ENCODE measurements at places on chromosomes 4 and X. TPM values are rescaled to one million over a fixed set of nuclear protein-coding genes. Genes with fewer than 3 reads are reported as not detected.

- ATAC-seq: no peak
Measured at GRCh38 chr4:39636531-39637184, 2.0 kb downstream of the SMIM14 start.

The ELOVL6 gene
- 39.6 TPM for total RNA-seq

DNA sequence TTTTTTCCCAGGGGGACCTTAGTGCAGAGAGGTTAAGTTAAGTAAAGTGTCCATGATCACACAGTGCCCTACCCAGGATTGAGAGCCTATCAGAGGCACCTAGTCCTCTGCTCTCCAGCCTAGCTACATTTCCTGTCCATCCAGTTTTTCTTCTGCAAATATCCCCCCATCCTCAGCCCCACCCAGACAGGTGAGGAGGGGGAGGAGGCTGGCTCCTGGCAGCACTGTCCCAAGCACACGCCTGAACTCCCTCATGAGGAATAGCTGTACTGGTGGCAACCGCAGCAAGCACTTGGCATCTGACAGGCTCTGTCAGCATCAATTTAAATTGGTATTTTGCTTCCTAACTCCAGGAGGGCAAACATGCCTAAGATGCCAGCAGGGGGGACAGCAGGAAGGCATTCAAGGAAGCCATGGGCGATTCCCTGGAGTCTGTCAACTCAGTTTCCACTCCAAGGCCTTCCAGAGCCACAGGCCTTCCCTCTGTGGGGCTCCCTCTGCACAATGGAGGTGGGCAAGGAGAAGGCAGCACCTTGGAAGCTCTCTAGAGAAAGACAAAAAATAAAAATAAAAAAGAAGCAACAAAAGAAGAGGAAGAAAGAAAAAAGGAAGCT lies 6.4 kb upstream of the FRMPD3 start:
- ATAC-seq: no peak

DNA sequence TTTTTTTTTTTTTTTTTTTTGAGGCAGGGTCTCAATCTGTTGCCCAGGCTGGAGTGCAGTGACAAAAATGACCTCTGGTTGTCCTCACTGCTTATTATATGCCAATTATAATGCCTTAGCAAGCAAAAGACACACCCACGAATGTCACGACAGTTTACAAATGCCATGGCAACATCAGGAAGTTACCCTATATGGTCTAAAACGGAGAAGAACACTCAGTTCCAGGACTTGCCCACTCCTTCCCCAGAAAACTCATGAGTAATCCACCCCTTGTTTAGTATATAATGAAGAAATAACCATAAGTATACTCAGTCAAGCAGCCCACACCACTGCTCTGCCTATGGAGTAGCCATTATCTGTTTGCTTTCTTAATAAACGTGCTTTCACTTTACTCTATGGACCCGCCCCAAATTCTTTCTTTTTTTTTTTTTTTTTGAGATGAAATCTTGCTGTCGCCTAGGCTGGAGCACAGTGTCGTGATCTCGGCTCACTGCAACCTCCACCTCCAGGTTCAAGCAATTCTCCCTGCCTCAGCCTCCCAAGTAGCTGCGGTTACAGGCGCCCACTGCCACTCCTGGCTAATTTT lies 106.2 kb downstream of the SMIM20 start:
- ATAC-seq: peak; percentile 16

- ATAC-seq: no peak
Measured at GRCh38 chr4:76305033-76305687, 1.4 kb upstream of the STBD1 start.

GRCh38 chr4:85697854-85698253 lies 222.9 kb downstream of the ARHGAP24 start:
- ATAC-seq: no peak

GRCh38 chr4:52235552-52236201 lies 184.6 kb downstream of the SPATA18 start:
- ATAC-seq: no peak

DNA sequence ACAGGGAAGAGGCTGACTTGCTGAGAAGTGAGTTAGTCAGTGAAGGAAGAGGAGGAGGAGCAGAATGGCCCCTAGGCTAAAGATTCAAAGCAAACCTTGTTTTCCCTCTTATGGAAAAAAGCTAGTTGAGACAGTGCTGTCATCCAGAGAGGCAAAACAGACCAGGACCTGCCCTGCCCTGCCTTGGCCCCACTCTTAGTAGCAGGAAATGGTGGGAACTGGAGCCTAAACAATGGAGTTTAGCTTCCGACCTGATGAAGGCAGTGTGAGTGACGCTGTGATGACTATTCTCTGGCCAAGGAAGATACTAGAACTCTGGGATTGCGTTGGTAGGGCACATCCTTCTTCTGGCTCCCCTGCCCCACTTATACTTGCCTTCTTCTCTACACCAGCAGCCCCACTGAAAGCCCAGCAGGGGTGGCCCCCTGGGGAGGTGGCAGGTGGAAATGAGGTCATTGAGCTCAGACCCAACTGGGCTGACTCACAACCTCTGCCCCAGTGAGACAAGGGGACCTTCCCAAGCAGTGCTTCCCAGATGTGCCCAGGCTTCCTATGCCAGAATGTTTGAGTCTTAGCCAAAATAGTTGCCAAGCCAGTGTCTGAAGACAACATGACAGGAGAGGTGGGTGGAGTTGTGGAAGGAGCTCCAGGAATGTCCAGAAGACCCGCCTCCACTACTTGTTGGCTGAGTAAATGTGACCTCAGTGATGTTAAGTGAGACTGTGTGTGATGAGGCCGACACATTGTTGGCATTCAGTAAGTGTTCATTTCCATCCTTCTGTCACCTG lies 38.8 kb downstream of the MSN start:
- ATAC-seq: peak; percentile 15

- ATAC-seq: no peak
Measured at GRCh38 chr4:31374256-31374960, 654.2 kb downstream of the PCDH7 start.

- ATAC-seq: no peak
Measured at GRCh38 chr4:20019310-20020015, 232.2 kb upstream of the SLIT2 start.

The APBB2 gene
- total RNA-seq: 56.2 TPM

The SPON2 gene
- 2.9 TPM for total RNA-seq

The ODAM gene
- not detected for total RNA-seq

The NAP1L3 gene
- 50.6 TPM for total RNA-seq

The POU3F4 gene
- total RNA-seq: 6.7 TPM

- peak; percentile 14 for ATAC-seq
Measured at GRCh38 chr4:139014371-139015268, 961 bp upstream of the NOCT start.

GRCh38 chr4:71133491-71133890 lies 140.0 kb downstream of the DCK start:
- ATAC-seq: no peak

DNA sequence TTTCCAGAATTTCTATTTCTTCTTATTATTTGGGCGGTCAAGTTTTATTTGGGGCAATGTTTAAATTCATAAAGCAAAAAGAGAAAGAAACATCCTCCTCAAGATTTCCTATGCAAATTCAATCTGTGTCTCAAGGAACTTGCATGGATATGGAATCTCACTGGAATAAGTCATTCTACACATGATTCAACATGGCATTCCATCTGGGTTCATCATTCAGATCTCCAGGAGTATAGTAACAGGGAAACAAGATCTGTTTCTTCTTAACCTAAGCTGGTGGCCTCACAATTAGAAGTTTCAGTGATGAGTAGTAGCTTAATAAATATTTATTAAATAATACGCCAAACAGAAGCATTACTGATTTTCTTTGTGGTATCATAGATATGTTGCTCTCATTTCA lies 19.8 kb downstream of the KLHL34 start:
- ATAC-seq: no peak

DNA sequence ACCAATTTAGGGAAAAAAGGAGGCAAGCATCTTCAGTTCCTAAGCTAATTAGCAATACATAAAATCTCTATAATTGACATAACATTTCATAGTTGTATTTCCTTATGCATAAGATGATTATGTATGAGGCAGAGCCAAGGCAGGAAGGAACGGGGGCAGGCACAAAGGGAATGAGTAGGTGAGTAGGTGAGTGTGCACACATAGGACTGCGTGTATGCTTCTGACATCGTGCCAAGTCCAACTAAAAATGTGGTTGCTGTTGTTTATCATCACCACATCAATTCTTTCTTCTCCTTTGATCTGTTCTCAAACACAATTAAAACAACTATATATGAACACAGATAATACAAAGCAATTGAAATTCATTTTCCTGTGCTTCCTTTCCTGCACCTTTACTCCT lies 131.2 kb downstream of the UNC5C start:
- no peak for ATAC-seq

The CHRDL1 gene
- total RNA-seq: not detected

- no peak for ATAC-seq
Measured at GRCh38 chr4:122636697-122637096, 15.8 kb upstream of the IL21 start.

GRCh38 chr4:151835467-151835866 lies 74.7 kb upstream of the GATB start:
- peak; percentile 37 for ATAC-seq

DNA sequence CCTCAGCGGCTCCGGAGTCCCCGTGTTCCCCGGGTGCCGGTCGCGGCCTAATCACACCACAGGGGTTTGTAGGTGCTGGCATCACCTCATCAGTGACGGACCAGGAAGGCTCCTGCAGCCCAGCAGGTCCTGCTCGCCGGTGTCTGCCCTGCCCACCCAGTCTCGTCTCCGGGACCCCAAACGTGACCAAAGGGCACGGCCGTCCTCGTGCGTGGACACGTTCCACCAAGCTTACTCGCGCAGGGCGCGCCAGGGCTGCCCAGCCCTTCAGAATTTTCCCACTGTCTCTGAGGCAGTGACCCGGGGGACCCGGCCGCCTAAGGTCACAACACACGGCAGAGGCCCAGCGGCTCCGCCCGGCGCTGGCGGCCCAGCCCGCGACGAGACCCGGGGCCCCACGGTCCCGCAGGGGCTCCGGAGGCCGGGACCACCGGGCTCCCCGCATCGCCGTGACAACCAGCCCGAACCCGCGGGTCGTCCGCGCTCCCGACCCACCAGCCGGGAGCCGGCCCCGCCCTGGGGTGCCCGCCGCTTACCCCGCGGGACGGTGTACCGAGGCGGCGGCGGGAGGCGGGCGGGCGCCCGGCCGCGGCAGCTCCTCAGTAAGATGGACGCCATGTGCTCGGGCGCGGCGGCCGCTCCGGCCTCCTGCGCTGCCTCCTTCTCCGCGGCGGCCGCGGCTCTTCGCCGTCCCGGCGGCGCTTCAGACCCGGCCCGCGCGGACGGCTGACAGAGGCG lies 454 bp downstream of the LETM1 start:
- ATAC-seq: no peak

The VCX gene
- total RNA-seq: not detected

DNA sequence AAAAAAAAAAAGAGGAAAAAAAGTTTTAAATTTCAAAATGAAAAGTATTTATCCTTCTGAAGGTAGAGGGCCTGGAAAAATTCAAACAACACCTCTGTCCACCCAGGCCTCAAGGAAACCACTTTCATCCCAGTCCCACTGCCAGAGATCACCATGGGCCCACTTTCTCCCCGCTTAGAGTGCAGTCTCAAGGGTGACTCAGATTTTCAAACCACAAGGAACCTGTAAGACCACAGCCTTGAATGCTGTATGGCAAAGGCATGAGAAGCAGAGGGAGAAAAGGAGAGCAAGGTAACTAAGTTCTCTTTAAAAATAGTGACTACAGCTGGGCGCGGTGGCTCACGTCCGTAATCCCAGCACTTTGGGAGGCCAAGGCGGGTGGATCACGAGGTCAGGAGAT lies 87.9 kb upstream of the PACRGL start:
- ATAC-seq: no peak

- peak; percentile 31 for ATAC-seq
Measured at GRCh38 chr4:161762796-161763195, 401.0 kb downstream of the FSTL5 start.

The CXCL6 gene
- 0.24 TPM for total RNA-seq
